ENCODE measurements at places on chromosomes 5 and 9.

- DNase-seq, result no peak
These were observed 38.1 kb downstream of the CRHBP start for GRCh38 chr5:76990899-76991459.

DNA sequence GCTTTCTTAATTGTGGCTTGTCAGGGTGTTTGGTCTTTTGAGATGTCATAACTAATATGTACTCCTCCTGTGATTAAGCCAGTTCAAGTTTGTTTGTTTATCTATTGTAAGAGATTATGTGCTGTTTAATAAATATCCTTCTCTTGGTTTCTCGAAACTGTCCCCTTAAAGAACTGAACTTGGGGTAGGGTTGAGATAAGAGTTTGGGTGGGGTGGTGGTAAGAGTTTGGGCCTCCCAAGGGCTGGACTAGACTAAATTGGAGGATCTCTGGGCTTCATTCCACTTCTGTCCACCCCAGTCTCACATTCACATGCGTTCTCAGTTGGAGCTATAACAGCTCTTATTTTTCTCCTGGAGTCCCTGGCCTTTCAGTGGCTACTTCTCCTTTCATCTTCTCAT is 38.2 kb downstream of the AQP7 start:
- no peak for DNase-seq

- no peak for DNase-seq
These were observed 18.7 kb upstream of the PIK3R1 start for GRCh38 chr5:68196876-68197275.

GRCh38 chr5:175889910-175890684 is 18.7 kb downstream of the CPLX2 start:
- DNase-seq, result no peak

- DNase-seq, result no peak
These were observed 42.5 kb downstream of the GNA14 start for GRCh38 chr9:77605449-77606220.

DNA sequence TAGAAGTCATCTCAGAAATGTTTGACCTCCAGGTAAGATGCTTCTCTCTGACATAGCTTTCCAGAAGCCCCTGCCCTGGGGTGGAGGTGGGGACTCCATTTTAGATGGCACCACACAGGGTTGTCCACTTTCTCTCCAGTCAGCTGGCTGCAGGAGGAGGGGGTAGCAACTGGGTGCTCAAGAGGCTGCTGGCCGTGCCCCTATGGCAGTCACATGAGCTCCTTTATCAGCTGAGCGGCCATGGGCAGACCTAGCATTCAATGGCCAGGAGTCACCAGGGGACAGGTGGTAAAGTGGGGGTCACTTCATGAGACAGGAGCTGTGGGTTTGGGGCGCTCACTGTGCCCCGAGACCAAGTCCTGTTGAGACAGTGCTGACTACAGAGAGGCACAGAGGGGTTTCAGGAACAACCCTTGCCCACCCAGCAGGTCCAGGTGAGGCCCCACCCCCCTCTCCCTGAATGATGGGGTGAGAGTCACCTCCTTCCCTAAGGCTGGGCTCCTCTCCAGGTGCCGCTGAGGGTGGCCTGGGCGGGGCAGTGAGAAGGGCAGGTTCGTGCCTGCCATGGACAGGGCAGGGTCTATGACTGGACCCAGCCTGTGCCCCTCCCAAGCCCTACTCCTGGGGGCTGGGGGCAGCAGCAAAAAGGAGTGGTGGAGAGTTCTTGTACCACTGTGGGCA is 642 bp downstream of the CSF2 start:
- DNase-seq, result no peak

GRCh38 chr9:107367727-107368502 is 84.8 kb downstream of the RAD23B start:
- no peak for DNase-seq

All from NCI-H524 treated with DMSO at 0.1 percent for 48 hours (cell line).